ENCODE measurements at places on chromosomes 5 and 9.

DNA sequence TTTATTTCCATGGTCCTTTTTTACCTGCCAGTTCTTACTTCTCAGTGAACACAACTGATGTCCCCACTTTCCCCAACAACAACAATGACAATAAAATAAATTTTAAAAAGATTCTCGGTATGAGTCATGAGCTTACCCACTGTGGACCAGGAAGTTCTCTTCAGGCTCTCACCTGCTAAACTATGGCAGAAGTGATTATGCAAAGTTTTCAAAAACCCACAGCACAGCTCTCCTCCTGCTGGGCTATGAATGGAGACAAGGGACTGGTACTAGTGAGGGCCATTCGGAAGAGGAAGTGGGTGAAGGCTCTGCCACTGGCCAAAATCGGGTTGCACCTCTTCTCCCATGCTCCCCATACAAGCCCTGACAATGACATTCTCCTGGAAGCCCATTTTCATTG is 429.4 kb downstream of the PIK3R1 start:
- no peak for DNase-seq

- no peak for DNase-seq
Measured at GRCh38 chr9:99197987-99198386, 23.8 kb downstream of the ALG2 start.

- no peak for DNase-seq
Measured at GRCh38 chr5:73039082-73039481, 81.3 kb upstream of the TMEM171 start.

- peak; percentile 69 for DNase-seq
Measured at GRCh38 chr9:214648-215493, at the start of gene DOCK8. DOCK8 (plus strand) TSS chr9:214865; CDS start chr9:214977, 112 bp downstream.

GRCh38 chr9:107137495-107138202 is 145.4 kb upstream of the RAD23B start:
- DNase-seq = peak; percentile 3

DNA sequence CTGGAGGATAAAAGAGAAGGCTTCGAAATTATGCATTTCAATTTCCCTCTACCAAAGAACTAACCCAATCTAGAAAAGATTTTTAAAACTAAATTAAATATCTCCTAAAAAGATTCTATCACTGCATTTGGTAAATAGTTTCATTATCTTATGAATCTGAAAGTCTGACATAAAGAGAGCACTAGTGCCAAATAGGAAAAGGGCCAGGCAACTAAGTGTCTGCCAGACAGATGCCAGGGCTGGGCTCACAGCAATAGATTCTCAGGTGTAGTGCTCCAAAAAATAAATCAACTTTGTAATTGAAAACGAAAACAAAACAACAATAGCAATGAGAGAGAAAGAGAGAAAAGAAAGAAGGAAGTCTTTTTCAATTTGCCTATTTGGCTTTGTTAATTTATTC is 157.7 kb upstream of the GNA14 start:
- DNase-seq = no peak

Data from stimulated activated CD4-positive, alpha-beta T cell treated with anti-CD3 and anti-CD28 coated beads, Interleukin-15, amount 100 ng/mL, for 24 hours (primary cell).